ENCODE measurements at places on chromosomes 1 and 21.

DNA sequence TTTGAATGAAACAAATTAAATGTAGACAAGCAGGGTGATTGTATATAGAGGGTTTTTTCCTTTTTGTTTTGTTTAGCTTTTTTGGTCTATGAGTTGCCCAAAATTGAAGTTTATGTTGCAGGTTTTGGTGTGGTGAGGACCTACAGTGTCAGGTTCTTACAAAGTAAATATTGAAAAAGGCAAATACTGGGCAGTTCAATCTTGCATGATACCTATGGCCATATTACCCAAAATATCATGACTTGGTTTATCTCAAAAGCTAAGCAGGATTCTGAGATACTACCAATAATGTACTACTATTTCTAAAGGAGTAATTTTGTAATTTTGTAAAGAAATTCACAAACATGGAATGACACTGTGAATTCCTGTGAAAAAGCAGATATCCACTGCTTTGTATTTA lies 1.8 kb downstream of the DNAJB4 start:
- peak overlapping the region; percentile 22 for H3K4me3 ChIP-seq
- DNase-seq = no peak
- peaks cover 29% of the 10 kb centered on the region for H3K4me1 ChIP-seq
- peaks cover 2% of the 10 kb centered on the region for H3K27me3 ChIP-seq
- no peaks in the 10 kb centered on the region for H3K36me3 ChIP-seq

- H3K27me3 ChIP-seq = peaks cover 25% of the 10 kb centered on the region
- peak overlapping the region; percentile 24 for H3K4me3 ChIP-seq
- H3K27ac ChIP-seq = no peak overlapping the region
- H3K36me3 ChIP-seq = no peaks in the 10 kb centered on the region
- H3K4me1 ChIP-seq = peaks cover 2% of the 10 kb centered on the region
These were observed 7.1 kb upstream of the ANKRD65 start for GRCh38 chr1:1428174-1428573.

GRCh38 chr1:114502080-114502479 lies 8.9 kb downstream of the TRIM33 start:
- no peaks in the 10 kb centered on the region for H3K27me3 ChIP-seq
- peaks cover 36% of the 10 kb centered on the region for H3K4me1 ChIP-seq
- H3K4me3 ChIP-seq = no peak overlapping the region
- H3K36me3 ChIP-seq = peaks cover 41% of the 10 kb centered on the region

DNA sequence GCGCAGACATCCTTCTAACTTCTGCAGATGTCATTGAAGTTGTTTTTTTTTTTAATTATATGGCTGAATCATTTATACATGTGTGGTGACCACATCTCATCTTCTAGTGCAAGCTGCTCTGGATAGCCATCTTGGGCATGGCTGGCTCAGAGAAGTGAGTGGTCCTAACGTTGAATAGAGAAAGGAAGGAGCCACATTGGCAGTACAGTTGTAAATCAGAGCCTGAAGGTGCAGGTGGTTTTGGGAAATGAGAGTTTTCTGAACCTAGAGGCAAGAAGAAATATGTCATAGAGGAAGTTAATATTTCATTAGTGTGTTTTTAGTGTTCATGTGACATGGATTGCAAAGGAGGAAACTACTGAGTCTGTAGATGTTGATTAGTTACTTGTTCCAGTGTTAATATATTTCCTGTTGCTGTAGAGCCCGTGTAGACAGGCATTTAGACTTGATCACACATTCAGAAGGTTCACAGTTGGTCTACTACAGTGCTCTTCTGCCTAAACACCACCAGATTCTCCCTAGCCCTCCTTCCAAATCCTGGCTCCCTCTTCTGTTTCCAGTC lies 163.7 kb downstream of the ROR1 start:
- no peak for DNase-seq
- H3K27me3 ChIP-seq = no peaks in the 10 kb centered on the region

- no peak overlapping the region for H3K4me3 ChIP-seq
- no peaks in the 10 kb centered on the region for H3K36me3 ChIP-seq
- H3K27me3 ChIP-seq = no peaks in the 10 kb centered on the region
- H3K4me1 ChIP-seq = no peaks in the 10 kb centered on the region
- H3K27ac ChIP-seq = no peak overlapping the region
These were observed 328.9 kb downstream of the PTBP2 start for GRCh38 chr1:97050506-97050905.

DNA sequence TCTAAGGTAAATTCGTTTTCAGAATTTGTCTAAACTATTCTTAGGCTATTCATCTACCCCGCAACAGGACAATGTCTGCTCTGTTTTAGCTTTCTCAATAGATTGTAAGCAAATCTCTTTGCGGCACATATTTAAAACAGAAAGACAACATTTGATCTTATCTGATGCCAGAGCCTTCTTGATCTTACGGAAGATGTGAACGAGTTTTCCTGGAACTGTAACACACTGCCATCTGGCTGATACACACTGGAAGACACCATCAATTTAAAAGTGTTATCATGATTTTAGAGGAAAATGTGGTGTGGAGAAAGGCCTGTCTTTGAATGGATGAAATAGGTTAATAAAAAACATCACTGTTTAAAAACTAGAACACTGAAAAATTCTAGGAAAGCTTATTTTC lies 36.1 kb downstream of the COA6 start:
- H3K36me3 ChIP-seq = peaks cover 41% of the 10 kb centered on the region
- DNase-seq = peak; percentile 81
- peak overlapping the region; percentile 84 for H3K27ac ChIP-seq
- peak overlapping the region; percentile 67 for H3K4me3 ChIP-seq

DNA sequence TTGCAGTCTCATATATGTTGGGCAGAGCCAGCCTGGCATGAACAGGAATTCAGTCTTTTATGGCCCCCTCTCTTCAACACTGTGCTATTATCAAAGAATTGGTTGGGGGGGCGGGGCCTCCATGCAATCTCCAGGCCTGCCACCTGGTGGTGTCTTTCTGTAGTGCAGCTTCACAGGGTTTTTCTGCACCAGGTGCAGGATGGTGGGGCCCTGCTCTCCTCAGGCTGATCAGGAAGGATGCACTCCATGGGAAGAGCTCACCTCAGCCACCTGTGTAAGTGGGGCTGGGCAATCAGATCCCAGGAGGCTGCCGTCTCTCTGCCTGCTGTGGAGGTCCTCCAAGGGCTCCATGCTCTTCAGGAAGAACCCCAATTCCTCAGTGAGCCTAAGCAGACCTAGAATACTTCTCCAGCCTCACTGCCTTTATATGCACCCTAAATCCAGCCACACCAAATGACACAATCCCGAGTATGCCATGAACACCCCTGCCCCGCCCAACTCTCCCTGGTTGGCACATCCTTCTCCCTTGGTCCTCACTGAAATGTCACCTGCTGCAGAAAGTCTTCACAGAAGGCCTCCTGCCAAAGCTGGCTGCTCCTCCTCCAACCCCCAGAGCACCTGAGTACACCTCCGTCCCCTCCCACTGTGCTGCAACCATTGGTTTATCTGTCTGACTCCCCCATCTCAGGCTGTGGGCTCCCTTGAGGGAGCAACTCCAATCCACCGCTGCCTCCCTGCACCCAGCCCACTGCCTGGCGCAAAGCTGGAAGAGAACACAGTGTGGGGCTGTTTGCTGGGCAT lies 16.5 kb downstream of the STK40 start:
- H3K27ac ChIP-seq = peak overlapping the region; percentile 78
- peak; percentile 95 for DNase-seq
- peaks cover 13% of the 10 kb centered on the region for H3K36me3 ChIP-seq
- no peak overlapping the region for H3K4me3 ChIP-seq
- no peaks in the 10 kb centered on the region for H3K27me3 ChIP-seq
- H3K4me1 ChIP-seq = peaks cover 55% of the 10 kb centered on the region

DNA sequence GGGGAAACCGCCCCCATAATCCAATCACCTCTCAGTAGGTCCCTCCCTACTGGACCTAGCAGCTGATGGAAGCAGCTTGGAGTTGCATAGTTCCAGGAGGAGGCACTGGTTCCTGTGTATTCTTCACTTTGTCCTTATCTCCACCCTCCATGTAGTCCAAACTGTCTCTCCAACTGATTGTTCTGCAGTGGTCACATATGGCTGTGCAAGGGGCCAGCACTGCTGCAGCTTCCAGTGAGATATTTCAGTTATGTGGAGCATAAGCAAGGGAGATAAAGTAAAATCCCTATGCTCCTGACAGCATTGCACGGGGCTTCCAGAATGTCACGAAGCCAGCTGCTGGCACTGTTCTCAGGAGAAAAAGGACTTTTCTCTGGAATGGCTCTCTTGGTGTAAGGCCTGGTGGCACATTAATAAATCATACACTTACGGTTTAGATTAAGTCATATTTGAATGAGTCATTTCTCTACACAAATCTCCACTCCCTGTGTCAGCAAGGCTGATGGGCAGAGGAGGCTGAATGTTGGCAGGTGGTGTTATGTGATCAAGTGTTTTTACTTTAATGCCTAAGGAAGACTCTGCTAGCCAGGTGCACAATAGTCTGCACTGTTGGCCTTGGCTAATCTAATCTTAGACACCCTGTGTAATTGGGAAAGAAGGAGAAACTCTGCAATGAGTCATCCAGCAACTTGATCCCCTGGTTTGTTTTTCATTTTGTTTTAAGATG lies 93.4 kb downstream of the KCNK1 start:
- no peak for DNase-seq
- H3K4me3 ChIP-seq = no peak overlapping the region
- no peak overlapping the region for H3K27ac ChIP-seq
- H3K27me3 ChIP-seq = peaks cover 2% of the 10 kb centered on the region
- H3K36me3 ChIP-seq = no peaks in the 10 kb centered on the region

- H3K27me3 ChIP-seq = peaks cover 8% of the 10 kb centered on the region
- no peak for DNase-seq
- peaks cover 4% of the 10 kb centered on the region for H3K4me1 ChIP-seq
- no peaks in the 10 kb centered on the region for H3K36me3 ChIP-seq
- no peak overlapping the region for H3K4me3 ChIP-seq
These were observed 42.1 kb downstream of the MYOM3 start for GRCh38 chr1:24069817-24070216.

DNA sequence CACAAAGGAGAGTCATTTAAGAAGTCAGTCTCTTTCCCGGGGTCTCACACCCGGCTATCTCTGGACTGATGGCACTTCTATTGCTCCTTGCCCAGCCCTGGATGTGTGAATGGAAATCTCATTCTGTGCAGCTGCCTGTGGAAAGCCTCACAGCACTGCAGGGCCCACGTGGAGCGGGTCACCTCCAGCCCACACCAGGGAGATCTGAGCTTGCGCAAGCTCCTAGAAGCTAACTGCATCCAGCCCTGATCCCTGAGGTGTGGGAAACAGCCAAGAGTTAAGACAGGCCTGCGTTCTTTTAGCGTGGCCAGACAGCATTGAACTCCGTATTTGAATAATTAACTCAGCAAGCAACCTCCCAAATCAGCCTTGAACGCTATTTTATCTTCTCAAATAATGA lies 150.5 kb downstream of the LRIG2 start:
- H3K27ac ChIP-seq = no peak overlapping the region
- H3K4me1 ChIP-seq = no peaks in the 10 kb centered on the region
- peaks cover 7% of the 10 kb centered on the region for H3K27me3 ChIP-seq
- no peak overlapping the region for H3K4me3 ChIP-seq
- no peaks in the 10 kb centered on the region for H3K36me3 ChIP-seq
- no peak for DNase-seq

DNA sequence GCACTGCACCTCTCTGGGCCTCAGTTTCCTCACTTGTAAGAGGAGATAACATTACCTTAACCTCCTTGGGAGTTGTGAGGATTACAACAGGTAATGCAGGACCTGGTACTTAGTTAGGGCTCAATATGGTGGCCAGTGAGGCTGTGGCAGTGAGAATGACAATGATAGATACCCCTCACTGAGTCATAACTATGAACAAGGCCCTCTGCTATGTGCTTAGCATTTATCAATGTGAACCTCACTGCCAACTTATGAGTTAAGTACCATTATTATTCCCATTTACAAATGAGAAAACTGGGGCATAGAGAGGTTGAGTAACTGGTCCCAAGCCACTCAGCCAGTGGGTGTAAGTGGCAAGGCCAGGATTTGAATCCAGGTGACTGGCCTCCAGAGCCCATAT lies 64.4 kb downstream of the HMGB4 start:
- no peaks in the 10 kb centered on the region for H3K4me1 ChIP-seq
- H3K27ac ChIP-seq = no peak overlapping the region
- no peak overlapping the region for H3K4me3 ChIP-seq
- no peaks in the 10 kb centered on the region for H3K27me3 ChIP-seq

GRCh38 chr1:47495176-47495713 lies 57.4 kb downstream of the FOXD2 start:
- H3K36me3 ChIP-seq = no peaks in the 10 kb centered on the region
- peaks cover 25% of the 10 kb centered on the region for H3K27me3 ChIP-seq
- no peaks in the 10 kb centered on the region for H3K4me1 ChIP-seq
- H3K4me3 ChIP-seq = no peak overlapping the region

- H3K4me3 ChIP-seq = no peak overlapping the region
- no peak for DNase-seq
- H3K36me3 ChIP-seq = no peaks in the 10 kb centered on the region
- peaks cover 25% of the 10 kb centered on the region for H3K27me3 ChIP-seq
These were observed 6.9 kb upstream of the SIPA1L2 start for GRCh38 chr1:232636799-232637198.

DNA sequence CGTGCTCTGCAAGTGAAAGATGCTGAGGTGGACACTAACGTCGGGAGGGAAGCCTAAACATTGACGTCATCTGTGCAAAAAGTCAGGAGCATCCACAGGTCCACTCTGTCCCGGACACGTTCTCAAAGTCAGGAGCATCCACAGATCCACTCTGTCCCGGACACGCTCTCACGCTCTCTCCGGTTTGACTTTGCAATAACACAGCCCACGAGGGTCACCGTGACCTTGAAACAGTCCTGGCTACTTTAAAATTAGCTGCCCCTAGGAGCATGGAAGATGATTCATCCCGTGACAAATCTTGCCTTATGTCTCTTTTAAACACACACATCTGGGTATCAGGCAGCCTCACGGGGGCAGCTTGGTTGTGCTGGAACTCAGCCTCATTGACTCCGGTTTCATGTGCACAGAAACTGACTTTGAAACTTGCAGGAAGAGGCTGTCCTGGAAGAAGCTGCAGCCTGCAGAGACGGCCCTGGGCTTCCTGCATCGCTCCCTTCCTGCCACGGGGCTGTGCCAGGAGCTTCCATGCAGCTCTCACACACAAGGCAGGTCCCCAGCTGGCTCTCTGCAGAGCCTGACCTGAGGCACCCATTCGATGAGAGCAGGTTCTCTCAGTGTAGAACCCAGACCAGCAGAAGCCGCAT lies 18.1 kb upstream of the COL18A1 start:
- DNase-seq = no peak
- no peaks in the 10 kb centered on the region for H3K36me3 ChIP-seq
- no peak overlapping the region for H3K27ac ChIP-seq
- H3K4me3 ChIP-seq = no peak overlapping the region
- H3K4me1 ChIP-seq = no peaks in the 10 kb centered on the region

GRCh38 chr1:115783311-115783710 lies 14.8 kb upstream of the CASQ2 start:
- no peak overlapping the region for H3K4me3 ChIP-seq
- H3K27me3 ChIP-seq = peaks cover 7% of the 10 kb centered on the region
- no peak for DNase-seq
- H3K27ac ChIP-seq = no peak overlapping the region

DNA sequence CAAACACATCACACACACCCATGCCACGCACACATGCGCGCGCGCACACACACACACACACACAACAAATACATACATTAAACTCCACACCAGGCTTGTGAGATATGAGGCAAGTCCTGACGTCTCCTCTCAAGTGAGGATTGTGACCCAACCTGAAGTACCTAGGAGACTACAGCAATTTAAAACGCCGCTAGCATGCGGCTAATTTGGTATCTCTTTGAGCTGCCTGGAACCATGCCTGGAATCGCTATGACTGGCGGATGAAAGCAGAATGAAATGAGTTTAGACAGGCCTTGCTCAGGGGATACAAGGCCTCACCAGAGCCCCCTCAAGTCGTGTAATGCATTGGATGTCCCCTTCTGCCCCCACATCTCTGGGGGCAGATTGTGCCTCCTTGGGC lies 1.6 kb upstream of the RAB7B start:
- H3K36me3 ChIP-seq = no peaks in the 10 kb centered on the region
- DNase-seq = no peak
- peaks cover 25% of the 10 kb centered on the region for H3K4me1 ChIP-seq
- H3K27ac ChIP-seq = no peak overlapping the region
